ENCODE measurements at places on chromosomes 2 and 18.

GRCh38 chr2:75610671-75611070 is 35.9 kb upstream of the MRPL19 start:
- no peak for DNase-seq

DNA sequence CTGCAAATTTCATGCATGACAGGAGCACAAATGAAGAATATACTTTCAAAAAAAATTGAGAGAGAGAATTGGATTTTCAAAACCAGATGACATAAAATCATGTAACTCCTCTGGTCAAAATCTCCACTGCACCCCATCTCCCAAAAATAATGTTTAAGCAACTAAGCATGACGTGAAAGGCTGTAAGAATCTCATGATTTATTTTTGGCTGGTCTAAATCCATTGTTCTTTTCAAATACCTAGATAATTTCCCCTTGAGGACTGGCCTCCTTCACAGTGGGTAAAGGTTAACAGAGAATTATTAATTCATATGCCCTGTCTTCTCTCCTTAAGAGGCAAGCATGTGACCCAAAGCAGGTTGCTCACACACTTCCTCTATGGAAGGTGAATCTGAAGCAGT is 101.5 kb upstream of the CCDC195 start:
- DNase-seq: no peak

- no peak for DNase-seq
Observed at GRCh38 chr2:180443888-180444287, 436.8 kb upstream of the CWC22 start.

DNA sequence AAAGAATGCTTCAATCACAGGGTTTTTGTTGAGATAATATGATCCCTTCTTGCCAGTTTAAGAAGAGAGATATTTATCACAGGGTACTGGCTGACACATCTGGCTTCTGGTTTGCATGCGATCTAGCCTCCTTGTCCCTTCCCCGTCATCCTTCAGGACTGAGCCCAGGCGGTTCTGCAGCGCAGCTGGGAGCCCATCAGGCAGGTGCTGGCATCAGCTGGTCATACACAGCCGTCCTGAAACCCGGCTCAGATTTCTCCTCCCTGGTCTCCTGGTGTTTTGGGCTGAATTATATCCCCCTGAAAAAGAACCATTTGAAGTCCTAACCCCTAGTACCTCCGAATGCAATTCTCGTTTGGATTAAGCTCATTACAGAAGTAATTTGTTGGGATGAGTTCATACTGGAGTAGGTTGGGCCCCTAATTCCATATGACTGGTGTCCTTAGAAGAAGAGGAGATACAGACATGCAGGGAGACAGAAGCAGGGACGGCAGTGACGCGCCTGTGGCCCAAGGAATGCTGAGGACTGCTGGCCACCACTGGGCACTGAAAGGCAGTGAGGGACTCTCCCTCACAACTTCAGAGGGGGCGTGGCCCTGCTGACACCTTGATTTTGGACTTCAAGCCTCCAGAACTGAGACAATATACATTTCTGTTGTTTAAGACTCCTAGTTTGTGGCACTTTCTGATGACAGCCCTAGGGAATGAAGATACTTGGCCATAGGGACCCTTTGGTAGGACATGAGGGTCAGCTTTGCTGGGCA is 83.9 kb upstream of the ODC1 start:
- DNase-seq: no peak

DNA sequence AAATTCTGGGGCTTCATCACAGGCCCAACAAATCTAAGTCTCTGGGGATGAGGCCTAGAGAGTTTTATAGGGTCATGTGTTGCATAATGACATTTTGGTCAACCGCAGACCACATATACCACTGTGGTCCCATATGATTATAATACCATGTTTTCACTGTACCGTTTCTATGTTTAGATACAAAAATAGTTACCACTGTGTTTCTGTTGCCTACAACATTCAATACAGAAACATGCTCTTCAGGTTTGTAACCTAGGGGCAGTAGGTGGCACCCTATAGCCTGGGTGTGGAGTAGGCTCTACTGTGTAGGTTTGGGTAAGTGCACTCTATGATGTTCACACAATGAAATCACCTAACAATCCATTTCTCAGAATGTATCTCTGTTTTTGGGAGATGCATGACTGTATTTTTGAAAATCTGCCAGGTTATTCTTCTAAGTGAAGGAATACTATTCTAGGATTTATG is 485.2 kb downstream of the PTPRM start:
- DNase-seq: no peak

GRCh38 chr18:54647176-54647575 is 56.1 kb downstream of the DYNAP start:
- no peak for DNase-seq

DNA sequence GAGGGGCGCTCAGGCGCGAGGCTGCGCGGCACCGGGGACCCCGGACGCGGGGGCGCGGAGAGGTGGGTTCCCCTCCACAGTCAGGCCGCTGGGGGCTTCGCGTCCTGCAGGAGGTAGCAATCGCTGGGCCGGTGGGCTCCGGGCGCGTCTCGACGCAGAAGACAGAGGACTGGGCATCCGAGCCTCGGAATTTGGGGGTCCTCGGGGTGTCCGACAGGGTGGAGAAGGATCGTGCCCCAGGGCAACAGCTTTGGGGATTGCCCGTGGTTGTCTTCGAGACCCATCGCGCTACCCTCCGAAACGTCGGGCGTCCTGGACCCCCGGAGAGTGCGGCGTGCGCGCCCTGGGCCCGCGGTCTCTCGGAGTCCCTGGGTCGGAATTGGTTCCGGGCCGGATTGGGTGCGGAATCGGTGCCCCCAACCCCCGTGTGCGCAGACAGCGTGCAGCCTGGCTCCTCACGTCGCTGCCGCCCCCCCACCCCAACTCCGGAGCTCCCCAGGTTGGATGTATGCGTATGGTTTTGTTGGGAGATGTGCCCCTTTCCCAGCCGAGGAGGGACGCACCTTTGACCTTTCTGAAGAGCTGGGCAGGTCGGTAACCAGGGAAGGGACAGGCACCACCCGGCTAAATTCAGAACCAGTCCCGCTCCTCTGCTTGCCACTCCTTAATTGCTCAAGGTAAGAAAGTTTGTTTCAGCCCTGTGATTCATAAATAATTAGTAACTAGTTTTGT is 750 bp downstream of the NPAS2 start:
- no peak for DNase-seq

DNA sequence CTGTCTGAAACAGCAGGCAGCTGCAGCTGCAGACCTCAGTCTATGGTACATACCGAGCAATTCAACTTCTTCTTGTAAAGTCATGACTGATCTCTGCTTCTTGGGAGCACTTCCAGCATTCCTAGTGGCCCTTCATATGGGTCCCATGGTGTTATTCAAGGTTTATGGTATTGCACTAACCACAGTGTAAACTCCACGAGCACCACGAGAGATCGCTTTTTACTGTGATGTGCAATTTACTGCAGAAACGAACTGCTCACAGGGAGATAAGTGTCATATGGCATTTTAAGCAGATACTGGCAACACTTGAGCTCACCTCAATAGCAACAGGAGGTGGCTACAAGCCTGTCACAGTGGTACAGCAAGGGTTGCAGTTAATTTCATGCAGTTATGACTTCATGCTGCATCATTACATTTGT is 38.6 kb upstream of the SH3BP4 start:
- DNase-seq: no peak

GRCh38 chr2:236769981-236770671 is 200.5 kb downstream of the ACKR3 start:
- no peak for DNase-seq

DNA sequence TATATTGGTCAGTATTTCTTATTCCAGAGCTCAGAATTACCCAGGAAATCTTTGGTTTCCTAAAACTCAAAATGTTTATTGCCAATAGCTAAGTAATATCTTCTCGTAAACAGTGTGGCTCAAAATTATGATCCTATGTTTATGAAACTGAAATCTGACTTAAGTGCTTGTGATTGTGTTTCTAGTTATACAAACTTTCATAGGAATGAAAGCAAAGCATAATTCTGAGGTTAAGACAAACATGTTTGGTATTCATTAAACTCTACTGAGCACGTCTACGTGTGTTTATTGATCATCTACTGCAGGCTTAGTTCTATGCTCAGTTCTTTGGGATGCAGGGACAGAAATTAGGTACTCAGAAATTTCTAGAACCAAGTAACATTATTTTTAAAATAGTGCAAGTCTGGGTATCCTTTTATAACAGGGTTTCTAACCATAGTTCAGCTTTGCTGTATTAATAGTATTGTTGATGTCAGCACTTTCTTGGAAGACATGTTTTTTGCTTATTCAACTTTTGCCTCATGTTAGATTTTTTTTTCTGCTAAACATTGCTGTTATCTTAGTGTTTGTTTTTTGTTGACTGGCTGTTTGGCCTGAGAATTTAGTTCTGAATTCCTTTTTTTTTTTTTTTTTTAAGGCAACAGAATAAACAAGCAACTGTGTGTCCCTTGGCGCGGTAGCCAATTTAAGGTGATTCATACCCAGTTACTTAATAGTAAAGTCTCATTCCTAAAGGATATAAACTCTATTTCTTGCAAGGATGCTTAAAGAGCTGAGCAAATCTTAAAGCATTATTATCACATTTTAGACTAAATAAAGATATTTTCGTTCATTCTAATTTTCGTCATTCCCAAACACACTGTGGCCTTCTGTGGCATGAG is 31.3 kb downstream of the PTPRM start:
- DNase-seq: no peak

GRCh38 chr2:95267458-95268210 is 6.6 kb upstream of the PROM2 start:
- peak; percentile 1 for DNase-seq

DNA sequence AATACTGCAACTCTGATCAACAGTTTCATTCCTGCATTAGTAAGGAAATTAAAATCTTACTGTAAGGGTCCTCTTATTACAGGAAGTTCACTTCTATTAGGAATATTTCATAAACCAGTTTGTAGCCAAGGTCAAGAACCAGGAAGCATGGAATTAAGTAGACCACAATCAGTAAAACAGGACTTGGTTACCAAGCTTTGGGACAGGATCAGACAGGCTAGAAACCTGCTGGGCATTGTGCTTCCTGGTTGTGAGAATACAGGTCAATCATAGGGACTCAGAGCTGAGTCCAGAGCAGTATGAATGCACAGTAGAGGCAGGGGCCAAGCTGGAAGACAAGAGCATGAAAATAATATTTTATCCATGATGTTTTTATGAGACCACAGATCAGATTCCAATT is 248.0 kb downstream of the IKZF2 start:
- DNase-seq: no peak

GRCh38 chr2:209331291-209331844 is 92.5 kb upstream of the MAP2 start:
- DNase-seq: no peak

GRCh38 chr18:58373481-58373880 is 255.4 kb downstream of the ALPK2 start:
- no peak for DNase-seq

DNA sequence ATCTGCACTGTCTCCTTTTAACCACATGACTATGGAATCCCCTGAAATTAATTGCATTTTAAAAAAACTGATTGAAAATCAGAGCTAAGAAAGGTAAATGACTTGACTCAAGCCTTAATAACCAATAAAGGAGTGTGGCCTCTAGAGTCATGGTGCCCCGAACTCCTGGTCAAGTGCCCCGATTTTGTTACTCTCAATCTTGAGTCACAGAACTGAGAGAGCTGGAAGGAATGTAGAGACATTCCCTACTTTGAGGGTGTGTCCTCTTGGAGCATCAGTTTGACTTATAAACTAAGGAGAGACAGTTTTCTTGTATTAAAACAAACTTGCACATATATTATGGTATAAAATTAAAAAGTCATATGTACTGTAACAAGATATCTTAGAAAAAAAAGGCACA is 2.4 kb downstream of the WDR43 start:
- DNase-seq: no peak

DNA sequence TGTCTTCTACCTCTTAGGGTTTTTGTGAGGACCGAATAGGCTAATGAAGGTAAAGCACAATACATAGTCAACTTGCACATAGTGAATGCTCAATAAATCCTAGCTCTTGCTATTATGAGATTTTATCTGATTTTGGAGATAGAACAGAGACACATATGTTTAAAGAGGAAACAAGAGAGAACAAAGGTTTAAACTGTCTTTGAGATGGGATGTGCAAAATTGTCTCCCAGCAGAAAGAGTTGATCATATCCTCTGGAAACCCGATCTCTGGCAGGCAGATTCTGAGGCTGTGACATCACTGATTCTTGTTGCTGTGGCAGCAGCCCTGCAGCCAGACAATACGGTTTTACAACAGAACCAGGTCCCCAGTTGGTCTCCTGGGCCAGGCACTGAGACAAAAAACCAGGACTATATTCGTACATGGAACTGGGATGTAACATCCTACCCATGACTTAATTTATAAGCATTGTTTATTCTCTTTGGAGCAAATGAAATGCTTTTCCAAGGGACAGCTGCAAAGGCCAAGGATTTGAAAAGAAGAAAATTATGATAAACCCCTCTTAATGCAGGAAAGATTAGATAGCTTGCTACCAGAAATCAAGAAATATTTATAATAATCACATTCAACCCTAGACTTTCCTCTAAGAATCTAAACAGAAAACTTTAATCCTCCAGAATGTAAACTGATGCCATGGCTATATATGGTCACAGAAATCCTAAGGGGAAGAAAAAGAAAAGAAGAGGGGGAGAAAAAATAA is 80.2 kb downstream of the SLC8A1 start:
- DNase-seq: no peak

- DNase-seq: no peak
Observed at GRCh38 chr2:66803726-66804125, 368.8 kb downstream of the MEIS1 start.

Data from stimulated activated CD8-positive, alpha-beta memory T cell treated with anti-CD3 and anti-CD28 coated beads, Interleukin-4, amount 100 ng/mL, for 48 hours (primary cell).